ENCODE measurements at places on chromosomes 12 and 14. TPM values are rescaled to one million over a fixed set of nuclear protein-coding genes. Genes with fewer than 3 reads are reported as not detected.

Gene RAB3IP
- 31.4 TPM for total RNA-seq

Gene CLEC4C
- not detected for total RNA-seq

Gene CFAP54
- 0.38 TPM for total RNA-seq

- no peaks in the 10 kb centered on the region for H3K4me1 ChIP-seq
- H3K36me3 ChIP-seq: no peaks in the 10 kb centered on the region
- no peaks in the 10 kb centered on the region for H3K27me3 ChIP-seq
- DNase-seq: no peak
- H3K4me3 ChIP-seq: no peak overlapping the region
- H3K27ac ChIP-seq: no peak overlapping the region
Observed at GRCh38 chr12:82966001-82966559, 279.4 kb downstream of the TMTC2 start.

DNA sequence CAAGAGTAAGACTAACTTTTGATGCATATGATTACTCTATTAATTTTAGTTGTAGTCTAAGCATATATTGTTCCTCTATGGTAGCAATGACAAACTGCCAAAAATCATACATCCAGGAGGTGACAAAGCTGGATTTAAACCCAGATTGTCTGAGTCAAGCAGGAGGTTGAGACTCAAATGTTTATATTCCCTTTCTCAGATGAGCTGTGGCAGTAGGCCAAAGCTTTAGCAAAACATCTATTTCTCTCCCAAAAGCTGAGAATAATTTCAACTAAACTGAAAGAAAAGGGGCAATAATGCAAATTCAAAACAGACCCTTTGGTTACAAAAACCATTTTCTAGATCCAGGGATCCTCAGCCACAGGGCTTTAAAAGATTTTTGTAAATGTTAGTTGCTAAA is 173.6 kb downstream of the SEC23A start:
- H3K27me3 ChIP-seq: no peaks in the 10 kb centered on the region
- no peak for DNase-seq
- no peak overlapping the region for H3K4me3 ChIP-seq
- no peaks in the 10 kb centered on the region for H3K36me3 ChIP-seq

- peaks cover 23% of the 10 kb centered on the region for H3K27me3 ChIP-seq
- peaks cover 28% of the 10 kb centered on the region for H3K4me1 ChIP-seq
- no peaks in the 10 kb centered on the region for H3K36me3 ChIP-seq
Observed at GRCh38 chr14:60331201-60332045, 82.4 kb downstream of the PPM1A start.

- peaks cover 8% of the 10 kb centered on the region for H3K4me1 ChIP-seq
- no peak overlapping the region for H3K27ac ChIP-seq
- DNase-seq: no peak
- H3K36me3 ChIP-seq: no peaks in the 10 kb centered on the region
- H3K27me3 ChIP-seq: no peaks in the 10 kb centered on the region
- H3K4me3 ChIP-seq: no peak overlapping the region
Observed at GRCh38 chr12:89992668-89993451, 284.2 kb upstream of the ATP2B1 start.

DNA sequence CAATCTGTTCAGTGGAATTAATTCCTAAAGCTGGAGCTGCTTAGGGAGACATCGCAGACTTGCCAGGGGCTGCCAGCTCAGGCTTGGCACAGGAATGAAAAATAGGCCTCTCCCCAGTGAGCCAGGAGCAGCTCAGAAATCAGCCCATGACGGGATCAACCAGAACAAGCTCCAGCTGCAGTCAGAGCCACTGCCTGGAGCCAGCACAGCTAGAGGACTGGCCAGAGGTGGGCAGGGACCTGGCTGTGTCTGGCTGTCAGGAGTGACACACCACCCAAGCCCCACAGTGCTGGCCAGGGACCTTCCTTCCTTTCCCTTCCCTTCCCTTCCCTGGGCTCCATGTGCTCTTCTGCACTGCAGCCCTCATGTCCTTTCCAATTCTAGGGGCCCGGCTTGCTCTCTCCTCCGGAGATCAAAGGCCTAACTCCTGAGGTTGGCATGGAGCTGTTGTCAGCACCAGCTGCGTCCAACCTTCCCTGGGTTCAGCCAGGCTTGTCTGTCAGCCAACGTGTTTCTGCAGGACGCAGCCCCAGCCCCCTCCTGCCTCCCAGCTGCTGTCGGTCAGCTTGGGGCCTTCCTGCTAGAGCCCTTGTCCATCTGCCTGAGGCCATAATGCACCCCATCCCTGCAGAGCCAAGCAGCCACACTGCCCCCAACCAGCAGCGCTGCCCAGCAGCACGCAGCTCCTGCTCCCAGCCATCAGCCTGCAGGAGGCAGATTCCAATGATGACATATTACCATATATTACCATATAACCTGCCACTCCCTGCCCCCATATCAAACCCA is 149.3 kb downstream of the CALM1 start:
- H3K4me1 ChIP-seq: no peaks in the 10 kb centered on the region
- H3K27me3 ChIP-seq: no peaks in the 10 kb centered on the region
- no peak for DNase-seq

DNA sequence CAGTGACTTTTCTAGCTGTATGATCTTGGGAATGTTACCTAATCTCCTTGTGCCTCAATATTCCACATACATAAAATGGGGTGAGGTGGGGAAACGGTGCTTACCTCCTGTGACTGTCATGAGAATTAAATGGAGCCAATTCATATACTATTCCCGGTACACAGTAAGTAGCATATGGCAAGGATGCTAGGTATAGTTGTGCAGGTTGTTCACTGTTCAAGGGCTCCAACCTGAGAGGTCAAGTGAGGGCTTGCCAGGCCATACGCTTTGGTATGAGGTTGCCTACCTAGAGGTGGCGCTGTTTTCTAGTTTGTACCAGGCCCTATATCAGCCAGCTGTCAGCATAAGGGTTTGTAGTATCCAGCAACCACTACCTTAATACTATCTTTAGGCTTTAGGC is 3.6 kb upstream of the BATF start:
- no peaks in the 10 kb centered on the region for H3K27me3 ChIP-seq
- peaks cover 6% of the 10 kb centered on the region for H3K36me3 ChIP-seq
- H3K4me1 ChIP-seq: peaks cover 50% of the 10 kb centered on the region
- no peak overlapping the region for H3K4me3 ChIP-seq

DNA sequence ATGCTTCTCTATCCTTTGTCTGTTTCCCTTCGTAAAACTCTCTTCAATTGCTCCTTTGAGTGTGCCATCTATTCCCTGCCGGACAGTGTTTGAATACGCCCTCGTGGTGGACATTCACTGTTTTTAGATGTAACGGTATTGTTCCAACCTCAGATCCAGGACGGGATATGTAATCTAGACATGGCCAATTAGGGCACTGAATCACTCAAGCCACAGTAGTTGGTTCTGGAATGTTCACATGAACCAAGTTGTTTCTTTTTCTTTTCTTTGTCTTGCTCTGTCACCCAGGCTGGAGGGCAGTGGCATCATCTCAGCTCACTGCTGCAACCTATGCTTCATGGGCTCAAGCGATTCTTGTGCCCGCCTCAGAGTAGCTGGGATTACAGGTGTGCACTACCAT is 204.2 kb upstream of the PLXNC1 start:
- H3K36me3 ChIP-seq: no peaks in the 10 kb centered on the region
- peaks cover 3% of the 10 kb centered on the region for H3K27me3 ChIP-seq
- H3K27ac ChIP-seq: no peak overlapping the region
- H3K4me1 ChIP-seq: no peaks in the 10 kb centered on the region

- no peaks in the 10 kb centered on the region for H3K36me3 ChIP-seq
- H3K4me3 ChIP-seq: no peak overlapping the region
- H3K27ac ChIP-seq: no peak overlapping the region
- H3K27me3 ChIP-seq: no peaks in the 10 kb centered on the region
- H3K4me1 ChIP-seq: no peaks in the 10 kb centered on the region
Observed at GRCh38 chr14:28308734-28309133, 457.9 kb upstream of the FOXG1 start.

DNA sequence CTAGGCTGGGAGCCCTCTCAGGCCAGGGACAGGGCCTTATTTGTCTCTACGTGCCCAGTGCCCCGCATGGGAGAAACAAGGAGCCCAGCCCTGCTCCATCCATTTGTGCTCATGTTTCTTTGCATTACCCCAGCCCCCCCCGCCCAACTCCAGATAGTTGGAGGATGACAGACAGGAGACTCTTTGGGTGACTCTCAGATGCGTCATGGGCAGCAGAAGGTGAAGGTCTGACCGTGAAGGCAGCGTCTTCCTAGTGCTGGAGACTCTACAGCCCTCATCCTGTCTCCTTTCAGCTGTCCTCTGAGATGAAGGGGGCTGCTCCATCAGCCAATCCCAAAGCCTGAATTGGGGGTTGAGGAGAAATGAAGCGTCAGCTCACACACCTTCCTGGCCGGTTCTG is 283 bp upstream of the PSMB11 start:
- H3K27me3 ChIP-seq: no peaks in the 10 kb centered on the region
- H3K36me3 ChIP-seq: no peaks in the 10 kb centered on the region
- H3K4me3 ChIP-seq: no peak overlapping the region
- H3K4me1 ChIP-seq: peaks cover 1% of the 10 kb centered on the region
- no peak overlapping the region for H3K27ac ChIP-seq
- DNase-seq: no peak

DNA sequence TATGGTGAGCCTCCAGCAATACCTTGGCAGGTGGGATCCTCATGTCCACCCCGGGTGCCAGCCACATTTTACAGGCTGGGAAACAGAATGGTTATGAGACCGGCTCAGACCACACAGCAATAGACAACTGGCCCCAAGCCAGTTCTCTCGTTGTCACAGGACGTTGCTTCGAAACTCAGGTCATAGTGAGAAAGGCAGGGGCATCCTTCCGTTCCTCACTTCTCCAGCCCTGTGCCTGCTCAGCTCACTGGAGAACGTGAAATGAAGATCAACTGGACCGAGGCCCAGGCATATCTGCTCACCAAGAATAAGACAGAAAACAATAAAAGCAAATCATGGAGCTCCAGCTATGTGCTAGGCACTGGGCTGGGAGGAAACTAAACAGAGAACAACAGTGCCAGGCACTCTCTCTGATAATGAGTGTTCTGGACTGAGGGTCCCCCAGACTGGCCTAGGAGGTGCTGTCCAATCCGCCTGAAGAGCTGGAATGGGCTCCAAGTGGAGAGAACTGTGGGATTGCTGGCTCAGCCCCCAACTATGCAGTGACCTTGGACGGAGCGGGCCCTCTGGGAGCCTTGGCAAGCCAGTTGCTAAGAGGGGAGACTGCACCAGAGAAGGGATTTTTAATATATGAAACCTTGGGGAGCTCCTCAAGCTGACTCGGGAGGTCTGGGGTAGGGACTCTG is 18.8 kb upstream of the FAIM2 start:
- H3K4me1 ChIP-seq: peaks cover 2% of the 10 kb centered on the region
- no peaks in the 10 kb centered on the region for H3K36me3 ChIP-seq
- H3K27ac ChIP-seq: no peak overlapping the region

DNA sequence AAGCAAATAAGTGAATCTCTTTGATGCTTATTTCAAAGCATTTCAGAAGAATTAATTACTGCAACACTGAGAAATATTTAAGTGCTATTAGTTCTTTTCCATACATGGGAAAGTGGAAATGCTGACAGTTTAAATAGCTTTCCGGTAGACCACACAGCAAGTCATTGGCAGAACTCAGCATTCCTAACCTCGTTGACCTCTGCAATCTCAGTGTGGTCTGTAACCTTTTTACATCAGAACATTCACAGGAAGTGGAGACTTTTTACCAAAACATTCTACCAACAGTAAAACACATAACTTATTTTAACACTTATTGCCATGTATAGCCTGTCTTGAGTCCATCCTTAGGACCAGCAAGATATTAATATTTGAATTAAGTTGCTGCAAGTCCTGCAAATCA is 249.5 kb upstream of the DCN start:
- no peak for DNase-seq
- peaks cover 4% of the 10 kb centered on the region for H3K4me1 ChIP-seq
- H3K27ac ChIP-seq: no peak overlapping the region
- no peaks in the 10 kb centered on the region for H3K36me3 ChIP-seq
- no peaks in the 10 kb centered on the region for H3K27me3 ChIP-seq

DNA sequence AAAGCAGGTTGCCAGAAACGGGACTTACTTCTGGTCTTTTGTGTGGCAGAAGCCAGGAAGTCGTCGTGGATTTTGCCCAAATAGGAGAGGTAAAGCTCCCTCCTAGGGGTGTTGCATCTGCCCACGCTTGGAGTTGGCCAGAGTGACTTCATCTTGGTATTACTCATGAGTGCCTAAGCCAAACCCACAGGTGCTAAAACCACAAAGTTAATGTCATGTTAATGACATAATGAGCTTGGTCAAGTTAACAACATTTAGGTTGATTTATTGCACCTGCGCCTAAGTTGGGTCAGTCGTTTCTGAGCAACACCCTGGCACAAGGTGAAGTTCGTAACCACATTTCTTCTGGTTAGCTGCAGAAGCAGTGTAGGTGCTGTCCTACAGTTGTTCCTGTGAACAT is 225.2 kb downstream of the FUT8 start:
- DNase-seq: peak; percentile 87
- peak overlapping the region; percentile 65 for H3K27ac ChIP-seq
- peak overlapping the region; percentile 28 for H3K4me3 ChIP-seq
- H3K4me1 ChIP-seq: peaks cover 50% of the 10 kb centered on the region

GRCh38 chr12:102120886-102121285 is 903 bp downstream of the PARPBP start:
- H3K27ac ChIP-seq: peak overlapping the region; percentile 93
- H3K4me3 ChIP-seq: peak overlapping the region; percentile 97
- no peaks in the 10 kb centered on the region for H3K27me3 ChIP-seq
- H3K36me3 ChIP-seq: peaks cover 25% of the 10 kb centered on the region
- DNase-seq: peak; percentile 11
- H3K4me1 ChIP-seq: peaks cover 19% of the 10 kb centered on the region

DNA sequence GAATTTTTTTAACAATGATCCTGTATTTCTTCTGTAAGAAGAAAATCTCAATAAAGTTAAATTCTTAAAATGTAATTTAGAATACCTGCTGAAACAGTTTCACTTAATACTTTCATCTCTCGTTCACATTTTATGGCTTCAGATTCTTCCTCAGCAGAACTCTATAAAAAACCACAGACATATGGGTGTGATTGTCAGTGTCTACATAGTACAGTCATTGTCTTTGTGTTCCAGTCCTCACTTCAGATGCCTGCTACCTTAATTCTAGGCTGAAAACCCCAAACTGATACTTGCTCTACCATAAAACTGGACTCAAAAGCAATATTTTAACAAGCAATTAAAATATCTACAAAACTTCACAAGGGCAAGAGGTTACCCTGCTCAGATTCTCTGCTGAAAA is 71.8 kb downstream of the DNAI7 start:
- no peaks in the 10 kb centered on the region for H3K36me3 ChIP-seq
- no peak for DNase-seq

DNA sequence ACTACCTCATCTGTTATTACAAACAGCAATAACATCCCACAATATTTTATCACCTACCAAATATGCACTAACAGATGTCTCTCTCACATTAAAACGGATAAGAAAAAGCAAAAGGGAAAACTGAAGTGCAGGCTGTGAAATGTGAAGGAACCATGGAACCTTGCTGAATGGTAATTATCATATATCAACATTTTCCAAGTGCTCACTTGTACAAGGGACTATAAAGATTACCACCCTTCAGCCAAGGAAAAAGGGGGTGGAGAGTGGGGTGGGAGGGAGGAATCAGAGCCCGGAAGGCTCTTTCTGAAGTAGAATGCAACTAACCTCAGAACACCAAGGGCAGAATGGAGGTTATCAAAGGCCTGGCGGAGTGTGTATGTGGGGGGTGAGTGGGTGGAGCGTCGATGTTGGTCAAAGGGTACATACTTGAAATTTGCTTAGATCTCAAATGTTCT is 1.2 kb downstream of the SNX6 start:
- peaks cover 9% of the 10 kb centered on the region for H3K36me3 ChIP-seq
- peak; percentile 59 for DNase-seq
- H3K4me3 ChIP-seq: peak overlapping the region; percentile 95
- peak overlapping the region; percentile 96 for H3K27ac ChIP-seq
- H3K4me1 ChIP-seq: peaks cover 24% of the 10 kb centered on the region

- H3K27ac ChIP-seq: no peak overlapping the region
- H3K36me3 ChIP-seq: no peaks in the 10 kb centered on the region
- no peaks in the 10 kb centered on the region for H3K4me1 ChIP-seq
Observed at GRCh38 chr12:112546339-112546738, 127.6 kb downstream of the PTPN11 start.
